Glutamatergic neuron (in vitro differentiated cells): ENCODE measurements at places on chromosomes 1 and 21.

- no peaks in the 10 kb centered on the region for H3K4me1 ChIP-seq
- H3K36me3 ChIP-seq, result peaks cover 10% of the 10 kb centered on the region
- H3K27ac ChIP-seq, result peak overlapping the region; percentile 3
- no peak overlapping the region for H3K4me3 ChIP-seq
- H3K27me3 ChIP-seq, result peaks cover 4% of the 10 kb centered on the region
These were observed 2.8 kb upstream of the NUP210L start for GRCh38 chr1:154157520-154158306.

DNA sequence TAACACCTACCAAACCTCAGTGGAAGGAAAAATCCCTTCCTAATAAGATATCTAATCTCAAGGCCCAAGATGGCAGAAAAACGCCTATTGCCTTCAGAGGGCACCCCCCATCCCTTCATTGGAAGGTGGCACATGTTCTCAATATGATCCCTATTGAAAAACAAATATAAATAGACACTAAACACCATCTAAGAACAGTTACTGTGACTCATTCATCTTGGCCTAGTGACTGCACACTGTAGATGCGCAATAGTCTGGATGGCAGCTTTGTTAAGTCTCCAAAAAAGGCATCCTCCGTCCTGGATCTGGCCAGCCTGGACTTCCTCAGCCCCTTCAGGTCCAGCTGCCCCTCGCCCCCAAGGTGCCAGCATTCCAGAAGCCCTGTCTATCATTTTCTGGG lies 121.9 kb downstream of the CAPN8 start:
- H3K27me3 ChIP-seq, result no peaks in the 10 kb centered on the region
- H3K4me1 ChIP-seq, result no peaks in the 10 kb centered on the region
- DNase-seq, result no peak
- no peaks in the 10 kb centered on the region for H3K36me3 ChIP-seq
- no peak overlapping the region for H3K27ac ChIP-seq

DNA sequence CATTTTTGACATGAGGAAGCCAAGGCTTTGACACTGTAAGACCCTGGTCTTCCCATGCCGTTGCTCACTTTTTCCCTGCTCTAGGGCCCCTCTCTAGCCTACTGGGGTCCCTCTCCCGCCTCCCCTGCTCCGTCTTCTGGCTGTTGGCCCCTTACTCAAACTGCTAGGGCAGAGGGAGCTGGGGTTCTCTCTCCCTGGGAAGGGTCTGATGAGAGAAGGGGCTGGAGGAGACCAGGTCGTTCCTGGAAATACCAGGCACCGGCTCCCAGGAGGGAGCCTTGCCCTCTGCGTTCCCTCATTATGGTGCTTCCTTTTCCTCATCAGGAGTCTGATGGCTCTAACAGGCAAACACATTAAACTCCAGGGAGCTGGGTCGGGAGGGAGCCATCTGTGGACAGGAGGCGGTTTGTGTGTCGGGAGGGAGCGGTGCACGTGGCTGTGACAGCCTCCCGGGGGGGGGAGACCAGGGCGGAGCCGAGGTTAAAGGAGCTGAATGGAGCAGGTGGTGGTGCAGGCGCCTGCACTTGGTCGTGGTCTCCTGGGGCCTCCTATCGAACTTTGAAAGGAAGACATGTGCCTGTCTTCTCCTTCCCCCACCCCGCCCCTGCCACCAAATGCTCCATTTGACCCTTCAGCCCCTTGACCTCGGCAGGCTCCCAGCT lies 35.4 kb upstream of the LHX4 start:
- peaks cover 33% of the 10 kb centered on the region for H3K4me1 ChIP-seq
- peaks cover 27% of the 10 kb centered on the region for H3K27me3 ChIP-seq
- peak overlapping the region; percentile 34 for H3K4me3 ChIP-seq
- peak overlapping the region; percentile 95 for H3K27ac ChIP-seq
- H3K36me3 ChIP-seq, result peaks cover 27% of the 10 kb centered on the region

DNA sequence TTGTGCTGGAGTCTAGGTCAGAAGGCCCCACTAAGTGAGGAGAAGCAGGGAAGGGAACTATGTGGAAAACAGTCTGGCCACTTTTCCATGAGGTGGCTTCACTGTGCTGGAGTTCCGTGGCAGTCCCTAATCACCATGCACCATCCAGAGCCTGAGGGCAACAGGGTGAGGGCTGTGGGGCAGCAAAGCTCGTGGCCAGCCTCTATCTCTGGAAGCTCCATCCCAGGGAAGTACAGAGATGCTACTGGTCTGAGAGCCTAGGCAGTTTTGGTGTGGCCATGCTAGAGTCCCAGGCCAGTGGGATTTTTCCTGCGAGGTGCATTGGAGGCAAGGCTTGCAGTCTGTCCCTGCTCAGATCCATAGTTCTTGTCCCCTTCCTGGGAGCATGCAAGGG lies 157.3 kb upstream of the LRRC7 start:
- no peak for DNase-seq
- H3K27me3 ChIP-seq, result no peaks in the 10 kb centered on the region
- no peak overlapping the region for H3K4me3 ChIP-seq
- H3K36me3 ChIP-seq, result no peaks in the 10 kb centered on the region

GRCh38 chr1:205652984-205653383 lies 21.2 kb upstream of the ELK4 start:
- H3K27me3 ChIP-seq, result peaks cover 5% of the 10 kb centered on the region
- peaks cover 3% of the 10 kb centered on the region for H3K4me1 ChIP-seq
- no peak for DNase-seq
- H3K4me3 ChIP-seq, result no peak overlapping the region

- peak overlapping the region; percentile 89 for H3K27ac ChIP-seq
- H3K4me3 ChIP-seq, result peak overlapping the region; percentile 94
- peaks cover 11% of the 10 kb centered on the region for H3K27me3 ChIP-seq
- peaks cover 7% of the 10 kb centered on the region for H3K4me1 ChIP-seq
- DNase-seq, result no peak
These were observed 9.5 kb upstream of the ID3 start for GRCh38 chr1:23568608-23569383.

DNA sequence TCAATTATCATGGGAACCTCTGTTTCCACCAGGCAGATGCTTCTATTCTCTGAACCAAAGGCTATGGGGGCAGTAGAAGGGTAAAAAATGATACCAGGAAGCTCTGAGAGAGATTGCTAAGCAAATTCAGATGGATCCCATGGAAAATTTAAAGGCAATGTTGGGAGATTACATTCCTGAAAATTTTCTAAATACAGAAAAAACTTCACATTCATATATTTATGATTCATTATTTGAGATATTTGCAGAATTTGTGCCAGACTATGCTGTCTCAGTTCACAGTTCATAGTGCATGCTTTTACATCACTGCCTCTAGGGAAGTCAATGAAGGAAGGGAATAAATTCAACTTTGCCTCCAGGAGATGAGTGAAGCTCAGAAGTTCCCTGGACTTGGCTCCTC lies 57.5 kb downstream of the KCNT2 start:
- H3K4me1 ChIP-seq, result peaks cover 61% of the 10 kb centered on the region
- no peak for DNase-seq
- H3K36me3 ChIP-seq, result peaks cover 12% of the 10 kb centered on the region
- peak overlapping the region; percentile 79 for H3K4me3 ChIP-seq
- peak overlapping the region; percentile 96 for H3K27ac ChIP-seq

- H3K27ac ChIP-seq, result no peak overlapping the region
- peak; percentile 90 for DNase-seq
- no peaks in the 10 kb centered on the region for H3K36me3 ChIP-seq
- H3K4me3 ChIP-seq, result no peak overlapping the region
- peaks cover 5% of the 10 kb centered on the region for H3K4me1 ChIP-seq
These were observed 5.5 kb upstream of the PRKCZ start for GRCh38 chr1:2044510-2045319.

DNA sequence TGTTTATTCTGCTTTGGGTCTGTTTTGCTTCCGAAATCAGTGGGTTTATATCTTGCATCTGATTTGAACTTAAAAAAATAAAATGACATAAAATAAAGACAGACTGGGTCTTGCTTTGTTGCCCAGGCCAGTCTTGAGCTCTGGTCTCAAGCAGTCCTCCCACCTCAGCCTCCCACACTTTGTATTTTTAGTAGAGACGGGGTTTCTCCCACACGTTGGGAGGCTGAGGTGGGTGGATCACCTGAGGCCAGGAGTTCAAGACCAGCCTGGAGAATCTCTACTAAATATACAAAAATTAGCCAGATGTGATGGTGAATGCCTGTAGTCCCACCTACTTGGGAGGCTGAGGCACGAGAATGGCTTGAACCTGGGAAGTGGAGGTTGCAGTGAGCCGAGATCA lies 5.9 kb downstream of the ZYG11A start:
- peaks cover 4% of the 10 kb centered on the region for H3K36me3 ChIP-seq
- H3K4me1 ChIP-seq, result no peaks in the 10 kb centered on the region
- peaks cover 9% of the 10 kb centered on the region for H3K27me3 ChIP-seq
- H3K27ac ChIP-seq, result no peak overlapping the region
- DNase-seq, result no peak

GRCh38 chr1:228082214-228082917 lies at the start of gene ARF1:
Gene ARF1, plus strand, starts transcription at chr1:228082708. Its CDS starts 14,407 bp downstream, at chr1:228097115.
- peak within 1 kb of the TSS; percentile 95 for H3K4me3 ChIP-seq
- no peaks in the 10 kb centered on the region for H3K36me3 ChIP-seq
- peak within 1 kb of the TSS; percentile 93 for H3K27ac ChIP-seq
- peaks cover 6% of the 10 kb centered on the region for H3K27me3 ChIP-seq
- peaks cover 18% of the 10 kb centered on the region for H3K4me1 ChIP-seq

DNA sequence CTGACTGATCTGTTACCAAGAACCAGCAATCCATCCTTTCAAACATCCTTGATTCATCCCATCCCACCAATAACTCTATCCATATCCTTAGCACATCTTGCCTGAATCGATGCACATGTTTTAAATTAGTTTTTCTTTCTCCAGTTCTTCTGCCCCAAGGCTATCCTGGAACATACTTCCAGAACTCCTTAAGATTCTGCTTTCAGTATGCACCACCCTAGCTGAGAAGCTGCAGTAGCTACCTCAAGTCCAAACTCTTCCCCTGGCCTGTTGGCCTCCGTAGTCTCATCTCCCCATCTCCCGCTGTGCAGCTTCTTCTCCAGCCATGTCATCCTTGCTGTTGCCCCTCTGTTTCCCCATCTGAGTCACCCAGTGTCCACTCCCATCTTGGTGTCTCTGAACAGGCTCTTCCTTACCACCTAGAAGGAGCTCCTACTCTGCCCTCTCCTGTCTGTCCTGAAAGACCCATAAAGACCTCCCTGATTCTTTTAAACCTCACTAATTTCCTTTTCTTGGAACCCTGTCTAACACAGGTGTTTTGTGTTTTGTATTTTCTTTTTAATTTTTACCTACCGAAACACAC lies 108.0 kb downstream of the SGIP1 start:
- peaks cover 4% of the 10 kb centered on the region for H3K4me1 ChIP-seq
- no peak for DNase-seq
- no peak overlapping the region for H3K27ac ChIP-seq
- no peaks in the 10 kb centered on the region for H3K27me3 ChIP-seq
- no peak overlapping the region for H3K4me3 ChIP-seq
- H3K36me3 ChIP-seq, result no peaks in the 10 kb centered on the region

DNA sequence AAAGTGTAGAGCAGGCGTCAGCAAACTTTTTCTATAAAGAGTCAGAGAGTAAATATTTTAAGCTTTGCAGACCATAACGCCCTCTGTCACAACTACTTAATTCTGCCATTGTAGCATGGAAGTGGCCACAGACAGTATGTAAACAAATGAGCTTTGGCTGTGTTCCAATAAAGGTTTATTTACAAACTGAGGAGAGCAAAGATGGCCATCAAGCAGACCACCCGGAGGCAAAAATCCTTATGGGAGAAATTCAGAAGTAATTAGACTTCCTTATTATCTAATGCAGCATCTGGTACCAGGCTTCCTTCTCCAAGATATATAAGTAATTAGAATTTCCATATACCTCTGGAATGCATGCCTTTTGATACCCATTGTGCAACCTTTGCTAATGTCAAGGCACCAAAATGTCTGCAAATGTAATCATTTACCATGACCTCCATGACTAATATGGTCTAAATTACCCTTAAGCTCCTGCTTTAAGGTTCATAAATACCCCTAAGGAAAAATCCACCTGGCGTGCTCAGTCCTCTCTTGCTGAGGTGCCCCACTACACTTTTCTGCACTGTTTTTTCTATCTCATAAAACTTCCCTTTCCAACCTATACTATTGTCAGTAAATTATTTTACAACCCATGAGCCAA lies 377.8 kb downstream of the MATN1 start:
- no peak for DNase-seq
- peaks cover 2% of the 10 kb centered on the region for H3K27me3 ChIP-seq
- peak overlapping the region; percentile 94 for H3K27ac ChIP-seq
- peaks cover 7% of the 10 kb centered on the region for H3K36me3 ChIP-seq
- peaks cover 18% of the 10 kb centered on the region for H3K4me1 ChIP-seq
- no peak overlapping the region for H3K4me3 ChIP-seq
